ENCODE measurements at places on chromosomes 1 and 21. TPM values are rescaled to one million over a fixed set of nuclear protein-coding genes. Genes with fewer than 3 reads are reported as not detected.

TNNT2 gene
- total RNA-seq = 23.4 TPM

MTF1 gene
- total RNA-seq = 3.1 TPM

- peaks cover 54% of the 10 kb centered on the region for H3K27me3 ChIP-seq
- no peak within 1 kb of the TSS for H3K27ac ChIP-seq
- no peak within 1 kb of the TSS for H3K4me3 ChIP-seq
- H3K36me3 ChIP-seq = peaks cover 2% of the 10 kb centered on the region
- DNase-seq = no peak
Measured at GRCh38 chr1:2019172-2019543, at the start of gene GABRD. GABRD (plus strand) TSS chr1:2019345; CDS start chr1:2019424, 79 bp downstream.

- H3K27ac ChIP-seq = no peak overlapping the region
- H3K27me3 ChIP-seq = no peaks in the 10 kb centered on the region
- DNase-seq = no peak
- H3K4me3 ChIP-seq = no peak overlapping the region
- no peaks in the 10 kb centered on the region for H3K36me3 ChIP-seq
Measured at GRCh38 chr1:75220072-75220471, 85.9 kb downstream of the LHX8 start.

GRCh38 chr1:113943028-113943811, 14.1 kb downstream of the HIPK1 start:
- H3K27me3 ChIP-seq = no peaks in the 10 kb centered on the region
- DNase-seq = no peak
- no peak overlapping the region for H3K27ac ChIP-seq
- H3K4me1 ChIP-seq = no peaks in the 10 kb centered on the region
- H3K4me3 ChIP-seq = no peak overlapping the region

GRCh38 chr1:63628607-63629006, 35.4 kb downstream of the PGM1 start:
- no peak overlapping the region for H3K27ac ChIP-seq
- no peak for DNase-seq
- peaks cover 10% of the 10 kb centered on the region for H3K36me3 ChIP-seq
- no peaks in the 10 kb centered on the region for H3K27me3 ChIP-seq

GRCh38 chr1:61341426-61341825, 259.1 kb downstream of the NFIA start:
- peaks cover 11% of the 10 kb centered on the region for H3K4me1 ChIP-seq
- no peaks in the 10 kb centered on the region for H3K36me3 ChIP-seq
- H3K4me3 ChIP-seq = no peak overlapping the region
- DNase-seq = no peak

DNA sequence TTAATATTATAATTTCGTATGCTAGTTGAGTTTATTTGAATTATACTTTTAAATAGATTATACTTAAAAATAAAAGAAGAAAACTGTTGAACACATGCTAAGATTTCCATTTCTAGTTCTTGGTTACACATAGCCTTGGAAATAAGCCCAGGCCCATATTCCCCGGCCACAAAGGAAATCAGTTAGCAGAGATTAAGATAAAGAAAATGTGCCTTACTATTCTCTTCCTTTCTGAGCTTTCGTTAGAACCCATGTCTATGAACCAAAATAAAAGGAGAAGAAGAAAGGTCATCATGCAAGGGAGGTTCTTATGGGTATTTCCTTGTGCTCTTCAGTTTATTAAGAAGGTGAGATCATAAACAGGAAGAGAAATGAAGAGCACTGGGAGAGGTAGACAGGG, 32.3 kb upstream of the CRP start:
- no peak for DNase-seq

GRCh38 chr1:207797229-207797973, 45.5 kb downstream of the CD46 start:
- peaks cover 7% of the 10 kb centered on the region for H3K36me3 ChIP-seq
- no peaks in the 10 kb centered on the region for H3K27me3 ChIP-seq
- no peaks in the 10 kb centered on the region for H3K4me1 ChIP-seq
- H3K27ac ChIP-seq = no peak overlapping the region
- peak; percentile 85 for DNase-seq

GRCh38 chr1:212290608-212291007, 5.4 kb downstream of the PPP2R5A start:
- no peak overlapping the region for H3K27ac ChIP-seq
- no peaks in the 10 kb centered on the region for H3K36me3 ChIP-seq
- no peak overlapping the region for H3K4me3 ChIP-seq
- H3K27me3 ChIP-seq = no peaks in the 10 kb centered on the region
- H3K4me1 ChIP-seq = peaks cover 9% of the 10 kb centered on the region

DNA sequence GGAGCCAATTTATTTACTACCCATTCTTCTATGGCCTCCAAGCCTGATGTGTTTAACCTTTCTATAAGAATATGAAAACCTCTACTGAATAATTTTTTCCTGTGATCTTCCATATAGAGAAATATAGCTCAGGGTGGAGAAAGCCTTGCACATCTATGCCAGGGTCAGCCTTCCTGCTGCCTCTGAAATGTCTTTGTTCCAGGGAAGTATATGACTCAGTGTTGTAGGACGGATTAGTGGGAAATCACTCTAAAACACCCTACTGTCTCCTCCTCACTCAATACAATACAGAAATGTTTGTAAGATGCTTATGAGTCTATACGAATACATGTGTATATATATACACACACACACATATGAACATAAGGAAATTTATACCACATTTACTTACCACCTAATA, 1044.9 kb downstream of the BRINP3 start:
- H3K27ac ChIP-seq = no peak overlapping the region
- DNase-seq = no peak
- H3K36me3 ChIP-seq = no peaks in the 10 kb centered on the region
- H3K4me1 ChIP-seq = no peaks in the 10 kb centered on the region
- no peak overlapping the region for H3K4me3 ChIP-seq
- H3K27me3 ChIP-seq = no peaks in the 10 kb centered on the region

- DNase-seq = no peak
- H3K4me1 ChIP-seq = no peaks in the 10 kb centered on the region
- no peak overlapping the region for H3K27ac ChIP-seq
- no peaks in the 10 kb centered on the region for H3K27me3 ChIP-seq
- H3K4me3 ChIP-seq = no peak overlapping the region
Measured at GRCh38 chr1:12799730-12800129, 8.5 kb downstream of the PRAMEF1 start.

GRCh38 chr1:162663589-162664106, 31.4 kb downstream of the DDR2 start:
- H3K27ac ChIP-seq = no peak overlapping the region
- no peaks in the 10 kb centered on the region for H3K27me3 ChIP-seq
- DNase-seq = no peak
- H3K4me3 ChIP-seq = no peak overlapping the region

DNA sequence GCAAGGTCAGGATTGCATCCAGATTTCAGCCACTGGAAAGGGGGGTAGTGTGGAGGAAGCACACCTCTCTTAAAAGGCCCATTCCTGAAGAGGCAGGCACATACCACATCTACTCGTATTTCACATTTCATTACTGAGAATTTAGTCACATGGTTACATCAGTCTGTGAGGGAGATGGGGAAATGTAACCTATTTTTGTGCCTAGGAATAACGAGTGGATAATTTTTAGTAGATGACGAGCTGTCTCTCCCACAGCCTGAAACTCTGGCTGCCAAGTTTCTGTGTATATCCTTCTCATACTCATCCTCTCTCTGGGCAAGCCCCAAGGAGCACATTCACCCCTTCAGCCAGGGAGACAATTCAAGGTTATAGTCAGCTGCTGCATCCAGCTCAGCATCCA, 10.3 kb upstream of the C21orf91 start:
- no peak for DNase-seq
- H3K4me3 ChIP-seq = no peak overlapping the region
- no peaks in the 10 kb centered on the region for H3K4me1 ChIP-seq
- H3K27ac ChIP-seq = no peak overlapping the region
- H3K36me3 ChIP-seq = no peaks in the 10 kb centered on the region

FOXD3 gene
- total RNA-seq = 5.1 TPM
